Panc1 (cell line): ENCODE measurements at places on chromosomes 5 and 9. TPM values are rescaled to one million over a fixed set of nuclear protein-coding genes. Genes with fewer than 3 reads are reported as not detected.

The CEL gene
- total RNA-seq: 4.3 TPM

DNA sequence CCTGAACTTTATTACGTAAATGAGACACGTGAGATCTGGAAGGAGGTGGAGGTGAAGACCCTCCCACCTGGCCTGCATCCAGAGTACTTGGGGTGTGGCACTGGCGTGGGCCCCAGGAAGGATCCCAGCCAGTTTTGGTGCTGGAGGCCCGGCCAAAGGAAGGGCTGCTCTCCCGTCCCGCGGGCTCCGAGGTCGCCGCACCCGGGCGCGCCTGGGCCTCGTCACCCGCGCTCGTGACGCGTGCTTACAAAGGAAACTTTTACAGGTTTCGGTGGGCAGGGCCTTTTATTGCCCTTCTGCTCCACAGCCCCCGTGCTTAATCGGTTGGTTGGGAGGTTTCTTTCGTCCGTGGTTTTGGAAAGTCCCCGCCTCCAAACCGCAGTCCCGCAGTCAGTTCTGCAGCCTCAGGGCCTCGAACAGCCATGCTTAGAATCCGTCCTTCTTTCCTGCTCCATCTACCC lies 29.2 kb downstream of the CDKN2A start:
- no peak for DNase-seq

DNA sequence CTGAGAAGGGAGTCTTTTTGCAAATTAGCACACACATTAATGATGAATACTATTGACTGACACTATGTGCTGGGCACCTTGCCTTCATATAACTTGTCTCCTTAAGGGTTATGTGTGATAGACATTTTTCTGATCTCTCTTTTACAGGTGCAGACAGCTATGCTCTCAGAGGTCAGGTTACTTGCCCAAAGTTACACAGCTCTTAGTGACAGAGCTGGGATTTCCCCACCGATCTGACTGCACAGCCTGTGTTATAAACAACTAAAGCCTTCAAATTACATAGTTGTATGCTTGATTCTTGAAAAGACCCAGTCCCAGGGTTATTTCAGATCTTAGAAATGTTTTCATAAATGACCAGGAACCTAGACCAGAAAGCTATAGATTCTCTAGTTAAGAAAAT lies 462.7 kb downstream of the EBF1 start:
- no peak for DNase-seq

- no peak for DNase-seq
Observed at GRCh38 chr5:177134697-177135225, 1.2 kb downstream of the NSD1 start.

- DNase-seq: no peak
Observed at GRCh38 chr5:116605310-116606070, 30.9 kb upstream of the SEMA6A start.

DNA sequence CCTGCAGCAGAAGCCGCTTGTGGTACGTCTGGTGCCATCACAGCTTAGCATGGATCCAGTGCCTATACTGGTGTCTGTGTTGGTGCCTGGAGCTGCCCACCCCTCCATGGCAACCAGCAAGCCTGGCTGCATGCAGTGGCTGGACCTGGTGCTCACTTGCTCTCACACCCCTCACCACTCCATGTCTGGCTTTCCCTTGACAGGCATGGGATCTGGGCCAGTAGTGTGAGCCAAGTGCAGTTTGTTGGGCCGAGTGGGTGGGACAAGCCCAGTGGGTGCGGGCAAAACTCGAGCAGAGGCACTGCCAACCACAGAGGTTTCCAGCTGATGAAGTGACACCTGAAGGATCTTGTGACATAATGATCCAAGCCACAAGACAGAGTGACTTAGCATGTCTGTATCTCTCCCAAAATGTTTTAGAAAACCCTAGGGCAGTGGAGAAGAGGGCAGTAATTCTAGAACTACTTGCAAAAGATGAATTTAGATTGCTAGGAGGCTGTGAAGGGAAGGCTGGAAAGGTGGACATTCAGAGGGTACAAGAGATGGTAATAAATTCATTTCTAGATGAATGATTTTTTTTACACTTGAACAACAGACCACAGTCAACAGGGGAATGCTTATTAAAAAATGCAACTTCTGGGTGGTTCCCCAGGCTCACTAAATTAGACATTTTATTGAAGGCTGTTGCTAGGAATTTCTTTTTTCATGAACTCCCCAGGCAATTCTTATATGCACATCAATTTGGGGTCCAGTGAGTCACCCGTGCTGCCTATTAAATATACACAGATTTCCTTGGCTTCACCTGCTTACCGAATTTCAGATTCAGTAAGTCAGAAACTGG lies 660.3 kb downstream of the TLR4 start:
- DNase-seq: no peak

- DNase-seq: no peak
Observed at GRCh38 chr9:132823370-132824145, 54.5 kb downstream of the AK8 start.

DNA sequence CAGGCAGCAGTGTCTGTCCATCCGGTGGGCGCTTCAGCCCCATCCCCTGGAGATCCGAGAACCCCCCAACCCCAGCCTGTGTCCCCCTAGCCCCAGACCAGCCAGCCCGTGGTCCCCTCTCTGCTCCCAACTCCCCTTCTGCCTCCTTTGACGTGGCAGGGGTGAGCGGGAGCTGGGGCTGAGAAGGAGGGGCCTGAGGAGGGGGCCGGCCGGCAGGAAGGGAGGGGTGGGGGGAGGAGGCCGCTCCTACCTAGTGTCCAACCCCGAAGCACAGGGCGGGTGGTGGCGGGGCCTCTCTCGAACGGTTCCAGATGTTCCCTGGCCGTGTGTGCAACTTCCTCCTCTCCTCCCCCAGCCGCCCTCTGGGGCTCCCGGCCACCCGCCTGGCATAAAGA lies 31.0 kb downstream of the GOLGA2 start:
- DNase-seq: no peak

DNA sequence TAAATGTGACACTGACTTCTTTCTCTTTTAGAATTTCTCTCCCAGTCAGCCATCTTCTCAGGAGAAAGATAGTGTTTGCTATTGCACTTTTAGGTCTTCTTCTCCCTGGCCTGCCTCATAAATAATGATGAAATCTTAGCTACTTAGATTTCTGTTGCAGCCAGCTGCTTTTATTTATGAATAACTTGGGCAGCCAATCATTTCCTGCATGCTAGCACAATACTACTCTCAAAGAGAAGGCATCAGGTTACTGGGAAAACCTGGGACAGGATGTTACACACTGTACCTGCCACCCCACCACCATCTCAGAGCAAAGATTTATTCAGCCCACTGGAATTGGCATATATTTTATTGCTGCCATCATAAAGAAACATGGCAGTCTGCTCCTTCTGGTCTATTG lies 266.6 kb downstream of the PRELID2 start:
- no peak for DNase-seq

- DNase-seq: no peak
Observed at GRCh38 chr5:93303291-93303691, 277.7 kb downstream of the NR2F1-AS1 start.

The EFNA5 gene
- total RNA-seq: 30.5 TPM

- no peak for DNase-seq
Observed at GRCh38 chr5:82931110-82931509, 146.1 kb downstream of the TMEM167A start.

DNA sequence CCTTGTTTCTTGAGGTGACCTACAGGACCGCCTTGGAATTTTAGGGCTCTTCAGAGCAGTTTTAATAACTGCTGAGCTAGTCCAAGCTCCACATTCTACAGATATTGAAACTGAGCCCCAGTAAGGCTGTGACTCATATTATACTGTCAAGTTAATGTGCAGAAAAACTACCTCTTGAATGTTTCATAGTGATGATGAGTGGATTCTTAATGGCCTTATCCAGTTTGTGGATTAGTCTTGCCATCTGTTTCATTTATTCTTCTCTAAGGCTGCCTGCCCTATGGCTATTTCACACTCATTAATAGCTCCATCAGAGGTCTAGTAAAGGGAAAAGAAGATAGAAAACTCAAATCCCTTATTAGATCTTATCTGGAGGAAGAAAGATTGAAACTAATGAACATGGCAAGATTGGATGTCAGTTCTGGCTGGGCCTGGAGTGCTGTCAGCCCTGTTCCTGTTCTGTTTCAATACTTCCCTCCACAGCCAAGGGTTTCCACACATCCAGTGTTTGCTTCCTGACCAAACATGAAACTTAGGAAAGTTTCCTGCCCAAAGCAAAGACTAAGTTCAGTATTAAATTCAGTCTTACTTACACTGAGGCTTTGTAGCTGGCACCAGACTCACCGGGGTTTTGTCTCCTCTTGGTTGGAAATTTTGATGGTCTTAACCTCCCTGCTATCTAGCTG lies 215.6 kb upstream of the DMAC1 start:
- no peak for DNase-seq

The NTRK2 gene
- 0.23 TPM for total RNA-seq

GRCh38 chr5:39146831-39147540 lies 72.4 kb downstream of the FYB1 start:
- DNase-seq: no peak

DNA sequence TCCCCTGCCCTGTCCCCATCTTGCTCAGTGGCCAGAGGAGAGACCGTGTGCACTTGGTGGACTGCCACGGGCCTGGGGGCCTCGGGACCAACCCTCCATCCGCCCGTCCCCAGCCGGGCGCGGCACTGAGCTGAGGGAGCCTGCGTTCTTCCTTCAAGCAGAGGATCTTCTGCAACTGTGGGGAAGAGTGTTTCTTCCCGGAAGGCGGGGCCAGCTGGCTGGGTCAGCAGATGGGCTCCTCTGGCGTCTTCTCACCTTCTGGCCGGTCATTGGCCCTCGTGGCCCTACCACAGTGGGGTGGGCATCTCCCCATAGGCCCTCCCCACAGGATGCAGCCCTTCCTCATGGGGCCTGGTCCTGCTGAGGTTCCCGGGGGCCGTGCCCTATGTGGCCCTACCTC lies 17.4 kb downstream of the RXRA start:
- DNase-seq: no peak

The EQTN gene
- total RNA-seq: not detected

GRCh38 chr5:67063791-67064190 lies 132.8 kb downstream of the CD180 start:
- DNase-seq: no peak

The WHRN gene
- total RNA-seq: 18.0 TPM

DNA sequence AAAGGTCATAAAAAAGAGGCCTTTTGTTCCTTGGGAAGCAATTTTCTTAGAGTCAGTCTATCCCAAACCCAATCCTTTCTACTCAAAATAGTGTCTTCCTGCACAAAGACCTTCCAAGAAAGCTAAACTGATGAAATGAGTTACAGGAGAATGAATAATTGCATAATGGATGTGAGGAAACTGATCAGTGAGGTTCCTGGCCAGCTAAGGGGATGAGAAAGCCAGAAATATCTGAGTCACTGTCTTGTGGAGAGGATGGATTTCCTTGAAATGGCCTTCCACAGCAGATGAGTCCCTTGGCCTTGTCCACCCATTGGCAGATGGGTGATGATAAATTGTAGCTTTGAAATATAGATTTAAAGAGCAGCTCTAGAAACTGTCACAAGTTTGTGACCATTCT lies 756.1 kb downstream of the DNAH5 start:
- DNase-seq: no peak

- DNase-seq: no peak
Observed at GRCh38 chr5:59724482-59725391, 168.8 kb downstream of the PDE4D start.

The CFAP157 gene
- not detected for total RNA-seq

DNA sequence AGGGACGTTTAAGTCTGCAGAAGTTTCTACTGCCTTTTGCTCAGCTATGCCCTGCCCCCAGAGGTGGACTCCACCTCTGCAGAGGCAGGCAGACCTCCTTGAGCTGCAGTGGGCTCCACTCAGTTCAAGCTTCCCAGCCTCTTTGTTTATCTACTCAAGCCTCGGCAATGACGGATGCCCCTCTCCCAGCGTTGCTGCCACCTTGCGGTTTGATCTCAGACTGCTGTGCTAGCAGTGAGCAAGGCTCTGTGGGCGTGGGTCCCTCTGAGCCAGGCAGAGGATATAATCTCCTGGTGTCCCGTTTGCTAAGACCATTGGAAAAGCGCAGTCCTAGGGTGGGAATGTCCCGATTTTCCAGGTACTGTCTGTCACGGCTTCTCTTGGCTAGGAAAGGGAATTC lies 2188.5 kb upstream of the WWC1 start:
- no peak for DNase-seq

- DNase-seq: no peak
Observed at GRCh38 chr5:9513827-9514226, 32.0 kb downstream of the SEMA5A start.

DNA sequence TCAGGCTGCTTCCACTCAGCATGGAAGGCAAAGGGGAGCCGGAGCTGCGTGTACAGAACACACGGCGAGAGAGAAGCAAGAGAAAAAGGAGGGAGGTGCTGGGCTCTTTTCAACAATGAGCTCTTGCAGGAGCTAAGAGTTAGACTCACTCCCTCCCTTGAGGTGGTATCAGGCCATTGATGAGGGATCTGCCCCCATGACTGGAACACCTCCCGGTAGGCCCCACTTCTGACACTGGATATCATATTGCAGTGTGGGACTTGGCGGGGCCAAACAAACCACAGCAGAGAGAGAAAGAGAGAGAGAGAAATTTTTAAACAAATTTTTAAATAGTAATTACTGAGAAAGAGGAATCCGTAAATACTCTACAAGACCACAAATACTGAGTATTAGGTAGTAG lies 182.2 kb downstream of the TRIO start:
- no peak for DNase-seq

The C9 gene
- 0.05 TPM for total RNA-seq

DNA sequence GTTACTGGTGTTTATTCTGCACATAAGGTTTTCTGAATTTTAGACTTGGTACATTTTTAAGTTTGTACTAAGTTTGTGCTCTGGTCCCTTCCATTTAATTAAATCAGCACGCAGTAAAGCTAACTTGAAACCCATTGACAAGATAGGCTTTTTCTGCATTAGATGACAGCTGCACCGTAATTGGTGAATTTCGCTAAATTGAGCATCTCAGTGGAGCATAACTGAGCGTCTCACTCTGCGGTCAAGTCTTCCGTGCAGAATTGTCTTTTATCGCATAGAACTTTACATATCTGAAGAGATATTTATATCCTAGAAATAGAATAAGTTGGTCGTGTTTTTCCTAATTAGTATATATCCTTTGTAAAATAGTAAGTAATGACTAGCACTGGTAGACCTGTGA lies 4.1 kb downstream of the SUB1 start:
- no peak for DNase-seq

DNA sequence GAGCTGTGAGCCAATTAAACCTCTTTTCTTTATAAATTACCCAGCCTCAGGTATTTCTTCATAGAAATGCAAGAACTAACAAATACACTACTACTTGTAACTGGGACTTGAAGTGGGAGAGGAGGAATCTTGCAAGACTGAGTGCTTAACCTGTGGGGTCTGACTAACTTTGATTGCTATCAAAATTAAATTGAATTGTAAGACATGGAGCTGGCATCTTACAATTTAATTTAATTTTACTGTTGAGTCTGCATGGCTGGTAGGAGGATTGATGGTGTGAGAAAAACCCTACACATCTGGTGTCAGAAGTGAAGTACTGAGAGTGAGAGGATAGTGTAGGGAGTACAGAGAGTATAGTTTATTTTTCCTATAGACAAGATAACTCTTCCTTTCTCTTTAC lies 1259.9 kb downstream of the CDH12 start:
- no peak for DNase-seq

The TRIP13 gene
- total RNA-seq: 45.9 TPM

DNA sequence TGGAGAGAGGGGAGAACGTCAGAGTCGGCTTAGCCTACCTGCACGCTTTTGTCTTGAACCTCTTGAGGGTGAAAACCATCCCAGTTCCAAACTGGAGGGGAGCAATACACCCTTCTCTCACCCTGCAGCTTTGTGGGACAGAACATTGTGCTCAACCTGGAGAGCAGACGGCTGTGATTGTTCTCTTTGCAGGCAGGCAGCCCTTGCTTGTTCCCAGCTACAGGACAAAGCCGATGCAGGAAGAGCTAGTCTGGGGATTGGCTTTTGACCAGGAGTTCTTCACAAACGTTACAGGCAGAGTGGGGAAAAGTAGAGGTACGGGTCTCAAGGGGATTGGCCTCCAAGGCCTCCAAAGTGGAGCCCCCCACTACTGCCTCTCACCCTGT lies 33.9 kb upstream of the ARHGAP26 start:
- no peak for DNase-seq
